ENCODE measurements at places on chromosomes 12 and 14.

DNA sequence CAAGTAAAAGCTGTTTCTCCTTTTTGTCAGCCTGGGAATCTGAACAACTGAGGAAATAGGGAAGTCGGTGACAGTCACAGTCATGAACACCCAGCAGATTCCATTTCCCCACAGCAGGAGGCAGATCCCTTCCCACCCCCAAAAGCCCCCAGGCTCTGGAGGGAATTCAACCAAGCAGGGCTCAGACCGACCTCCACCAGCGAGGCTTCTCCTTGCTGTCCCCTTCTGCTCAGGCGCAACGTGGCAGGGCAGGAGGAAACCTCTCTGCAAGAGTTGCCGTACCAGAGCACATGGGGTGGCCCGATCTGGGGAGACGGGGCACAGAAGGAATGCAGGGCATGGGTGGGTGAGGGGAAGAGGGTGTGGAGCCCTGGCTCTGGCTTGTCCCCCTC is 319 bp downstream of the GALNT6 start:
- no peak for DNase-seq

- DNase-seq, result no peak
Observed at GRCh38 chr14:83247924-83248639, 1714.4 kb upstream of the SEL1L start.

- DNase-seq, result no peak
Observed at GRCh38 chr14:39554576-39554975, 122.3 kb upstream of the FBXO33 start.

DNA sequence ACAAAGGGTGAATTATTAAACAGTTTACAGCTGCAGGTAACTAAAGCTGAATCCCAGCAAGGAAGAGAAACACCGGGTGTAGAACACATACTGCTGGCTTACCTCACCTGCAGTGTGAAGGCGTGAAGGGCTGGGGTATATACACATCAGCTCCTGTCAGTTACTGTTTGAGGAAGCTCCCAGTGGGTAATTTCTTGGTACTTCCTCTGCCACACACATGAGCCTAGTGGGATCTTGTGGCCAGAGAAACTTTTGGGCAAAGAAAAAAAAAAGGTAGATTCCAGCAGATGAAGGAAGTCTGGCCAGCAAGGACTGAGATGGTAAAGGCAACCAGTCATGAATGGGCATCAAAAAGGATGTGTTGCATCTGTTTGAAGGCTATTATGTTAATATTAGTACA is 14.0 kb upstream of the GPR33 start:
- DNase-seq, result no peak

GRCh38 chr14:92650581-92651105 is 97.8 kb downstream of the LGMN start:
- DNase-seq, result no peak

DNA sequence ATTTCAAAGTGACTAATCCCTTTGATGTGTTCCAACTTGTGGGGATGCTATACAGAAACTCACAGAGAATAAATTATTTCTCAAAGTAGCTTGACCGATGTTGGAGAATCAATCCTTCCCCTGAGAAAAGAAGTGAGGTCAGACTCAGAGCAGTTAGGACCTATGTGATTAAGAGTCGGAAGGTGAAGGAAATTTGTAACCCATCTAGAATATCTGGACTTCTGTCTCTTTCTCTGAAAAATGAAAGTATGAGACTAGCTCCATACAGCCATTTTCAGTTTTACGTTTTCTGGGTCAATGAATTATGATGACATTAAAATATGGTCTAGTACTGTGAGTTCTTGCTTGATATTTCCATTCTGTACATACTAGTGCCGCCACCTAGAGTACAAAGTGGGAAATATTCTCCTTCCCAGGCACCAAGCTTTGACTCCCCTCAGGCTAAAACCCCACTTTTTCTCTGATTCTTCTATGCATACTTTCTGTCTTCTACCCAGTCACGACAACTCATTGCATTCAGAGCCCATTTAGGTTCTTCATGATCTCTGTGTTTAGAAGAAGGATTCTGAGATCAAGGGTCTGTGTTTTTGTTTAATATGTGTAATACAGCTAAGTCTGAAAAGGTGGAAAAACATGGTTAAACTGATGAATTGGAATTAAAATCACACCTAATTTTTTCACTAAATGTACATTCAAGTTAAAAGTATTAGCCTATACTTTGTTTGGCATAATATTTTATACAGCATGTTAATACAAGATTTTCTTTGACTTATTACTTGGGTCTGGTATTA is 6.9 kb upstream of the NTS start:
- DNase-seq, result no peak

DNA sequence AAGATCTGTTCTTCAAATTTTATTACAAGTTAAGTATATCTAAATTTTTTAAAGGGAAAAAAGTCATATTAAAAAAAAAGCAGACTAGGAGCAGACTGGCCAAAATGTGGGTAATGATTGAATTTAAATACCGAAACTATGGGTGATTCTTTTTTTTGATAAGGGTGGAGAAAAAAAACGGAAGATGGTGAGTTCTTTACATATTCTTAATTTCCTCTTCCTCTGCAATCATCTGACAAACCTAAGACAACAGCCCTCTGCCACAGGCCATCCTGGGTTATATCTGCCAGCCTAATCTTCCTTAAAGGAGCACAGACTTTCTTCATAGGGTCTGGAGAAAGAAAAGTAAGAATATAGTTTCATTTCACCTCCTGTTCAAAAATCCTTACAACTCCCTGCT is 108.0 kb downstream of the PPP2R5E start:
- DNase-seq, result no peak

DNA sequence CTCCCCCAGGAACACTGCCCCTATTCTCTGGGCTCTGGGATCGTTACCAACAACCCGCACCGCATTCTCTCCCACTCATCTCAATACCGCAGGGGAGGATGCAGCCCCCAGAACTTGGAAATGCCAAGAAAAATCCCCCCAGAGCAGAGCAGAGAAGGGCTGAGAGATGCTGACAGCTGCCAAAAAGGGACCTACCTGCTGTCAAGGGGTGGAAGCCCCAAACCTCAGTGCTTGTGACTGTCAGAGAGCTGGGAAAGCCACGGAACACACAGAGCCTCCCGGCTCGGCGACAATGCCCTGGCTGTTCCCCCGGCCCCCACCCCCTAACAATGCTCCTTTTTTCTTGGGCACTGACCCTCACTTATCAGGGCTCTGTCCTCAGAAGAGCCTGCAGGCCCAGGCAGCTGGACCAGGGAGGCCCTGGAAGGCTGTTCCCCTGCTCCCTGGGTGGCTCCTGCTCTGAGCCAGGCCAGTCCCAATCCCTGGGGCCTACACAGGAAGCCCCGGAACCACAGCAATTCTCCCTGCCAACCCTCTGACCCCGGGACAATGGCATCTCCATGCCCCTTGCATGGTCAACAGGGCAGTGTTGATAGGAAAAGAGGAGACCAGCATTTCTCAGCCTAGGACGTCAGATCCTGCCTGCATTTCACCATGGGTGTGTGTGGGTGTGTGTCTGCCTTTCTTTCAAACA is 78.9 kb downstream of the ITPK1 start:
- DNase-seq, result no peak

- no peak for DNase-seq
Observed at GRCh38 chr12:88624911-88625310, 44.6 kb upstream of the KITLG start.
